Fibroblast of skin of abdomen (primary cell): ENCODE measurements at places on chromosomes 4 and X.

GRCh38 chrX:40310016-40310415 lies 212.3 kb upstream of the BCOR start:
- DNase-seq = no peak

- DNase-seq = peak; percentile 13
Measured at GRCh38 chr4:110224812-110225211, 26.4 kb upstream of the ELOVL6 start.

DNA sequence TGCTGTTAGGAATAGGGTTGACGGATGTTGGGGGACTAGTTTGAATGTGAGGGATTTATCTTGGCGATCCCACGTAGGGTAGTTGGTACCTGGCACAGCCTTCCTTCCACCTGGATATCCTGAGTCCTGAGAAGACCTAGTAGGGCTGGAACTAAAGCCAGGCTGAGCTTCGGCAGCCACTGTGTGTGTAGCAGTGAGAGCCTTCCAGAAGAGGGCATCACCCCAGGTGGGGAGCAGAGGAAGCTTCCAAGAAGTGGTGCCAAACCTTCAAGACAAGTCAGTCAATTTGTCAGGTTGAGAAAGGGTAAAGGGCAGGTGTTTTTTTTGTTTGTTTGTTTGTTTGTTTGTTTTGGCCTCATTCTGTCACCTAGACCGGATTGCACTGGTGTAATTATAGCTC lies 1.2 kb upstream of the FGFBP2 start:
- DNase-seq = no peak

DNA sequence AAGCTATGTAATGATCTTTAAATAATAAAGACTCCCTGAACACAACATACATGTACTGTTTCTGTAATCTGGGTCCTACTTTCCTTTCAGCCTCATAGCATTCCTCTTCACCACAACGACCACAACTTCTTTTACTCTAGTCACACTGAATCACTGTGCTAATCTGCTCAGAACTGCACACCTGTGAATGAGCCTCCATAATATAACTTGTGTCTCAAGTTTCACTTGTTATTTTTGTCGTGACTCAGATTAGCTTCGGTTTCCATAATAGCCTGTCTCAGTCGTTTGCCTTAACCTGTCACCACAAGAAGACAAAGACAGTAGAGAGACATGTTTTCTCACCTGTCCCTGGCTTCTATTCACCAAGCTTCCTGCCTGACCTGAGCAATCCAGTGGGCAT lies 61.8 kb downstream of the MAGED1 start:
- DNase-seq = no peak

GRCh38 chr4:6594826-6595355 lies 19.9 kb downstream of the MAN2B2 start:
- DNase-seq = no peak

GRCh38 chrX:132742246-132742645 lies 216.2 kb downstream of the HS6ST2 start:
- DNase-seq = no peak

- DNase-seq = no peak
Measured at GRCh38 chr4:177033135-177033534, 240.4 kb upstream of the VEGFC start.

GRCh38 chr4:139189417-139189749 lies 12.4 kb upstream of the ELF2 start:
- no peak for DNase-seq

DNA sequence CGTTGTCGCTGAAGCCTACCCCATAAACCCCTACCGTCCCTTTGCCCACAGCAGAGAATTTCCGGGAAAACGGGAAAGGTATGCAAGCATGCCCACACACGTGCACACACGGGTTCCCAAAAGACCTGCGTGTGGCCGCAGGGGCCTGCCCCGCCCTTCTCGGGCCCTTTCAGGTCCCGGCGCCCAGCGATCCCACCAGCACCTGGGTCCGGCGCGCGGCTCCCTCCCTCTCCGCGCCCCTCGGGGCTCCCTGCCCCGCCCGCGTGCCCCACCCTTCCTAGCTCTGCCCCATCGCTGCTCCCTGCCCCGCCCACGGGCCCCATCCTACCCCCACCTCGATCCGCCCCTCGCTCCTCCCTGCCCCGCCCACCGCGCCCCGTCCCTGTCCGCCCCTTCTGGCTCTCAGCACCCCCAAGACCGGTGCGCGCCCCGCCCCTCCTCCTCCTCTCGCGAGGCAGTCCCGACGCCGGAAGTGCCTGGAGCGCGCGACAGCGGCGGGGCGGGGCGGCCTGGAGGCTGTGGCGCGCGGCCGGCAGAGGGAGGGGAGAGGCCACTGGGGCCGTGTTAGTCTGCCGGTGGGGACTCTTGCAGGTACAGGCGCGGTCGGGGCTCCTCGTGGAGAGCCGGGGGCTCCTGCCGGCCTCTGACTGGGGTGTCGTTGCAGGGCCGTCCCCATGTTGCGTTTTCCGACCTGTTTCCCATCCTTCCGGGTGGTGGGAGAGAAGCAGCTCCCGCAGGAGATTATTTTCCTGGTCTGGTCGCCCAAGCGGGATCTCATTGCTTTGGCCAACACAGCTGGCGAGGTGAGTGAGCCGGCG lies at the start of gene ANAPC4:
Gene ANAPC4 (plus strand): TSS at position 510 of the 818 bp plus-strand sequence. CDS start 165 bp downstream, at position 675.
- DNase-seq = peak; percentile 93

GRCh38 chrX:68988865-68989264 lies 160.0 kb downstream of the EFNB1 start:
- DNase-seq = no peak

DNA sequence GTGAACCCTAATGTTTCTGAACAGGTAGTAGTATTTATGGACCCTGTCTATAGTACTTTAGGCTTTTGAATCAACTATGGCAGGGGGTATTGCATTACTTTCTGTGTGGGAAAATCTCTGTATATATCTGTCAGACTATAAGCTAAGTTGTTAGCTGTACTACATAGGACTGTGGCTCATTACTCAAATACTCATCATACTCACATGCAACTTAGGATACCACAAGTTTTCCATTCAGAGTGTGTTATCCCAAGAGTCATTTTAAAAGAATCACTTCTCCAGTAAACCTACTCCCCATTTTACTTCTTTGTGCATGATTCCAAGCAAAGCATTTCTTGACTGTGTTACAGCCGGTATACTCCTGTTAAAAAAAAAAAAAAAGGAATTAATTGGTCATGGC lies 95.6 kb downstream of the PHOX2B start:
- peak; percentile 28 for DNase-seq

DNA sequence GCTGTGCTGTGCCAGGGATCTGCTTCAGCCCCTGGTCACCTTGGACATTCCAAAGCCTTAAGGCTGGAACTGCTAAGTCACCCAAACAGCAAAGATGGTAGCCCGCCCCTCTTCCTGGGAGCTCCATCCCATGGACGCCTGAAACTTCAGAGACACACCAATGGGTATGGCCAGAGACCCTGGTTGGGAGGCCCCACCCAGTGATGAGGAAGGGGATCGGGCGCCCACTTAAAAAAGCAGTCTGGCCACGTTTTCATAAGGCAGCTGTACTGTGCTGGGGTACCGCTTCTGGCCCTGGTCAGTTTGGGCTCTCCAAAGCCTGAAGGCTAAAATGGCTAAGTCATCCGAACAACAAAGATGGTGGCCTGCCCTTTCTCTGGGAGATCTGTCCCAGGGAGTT lies 9.4 kb upstream of the TMSB15C start:
- DNase-seq = no peak

DNA sequence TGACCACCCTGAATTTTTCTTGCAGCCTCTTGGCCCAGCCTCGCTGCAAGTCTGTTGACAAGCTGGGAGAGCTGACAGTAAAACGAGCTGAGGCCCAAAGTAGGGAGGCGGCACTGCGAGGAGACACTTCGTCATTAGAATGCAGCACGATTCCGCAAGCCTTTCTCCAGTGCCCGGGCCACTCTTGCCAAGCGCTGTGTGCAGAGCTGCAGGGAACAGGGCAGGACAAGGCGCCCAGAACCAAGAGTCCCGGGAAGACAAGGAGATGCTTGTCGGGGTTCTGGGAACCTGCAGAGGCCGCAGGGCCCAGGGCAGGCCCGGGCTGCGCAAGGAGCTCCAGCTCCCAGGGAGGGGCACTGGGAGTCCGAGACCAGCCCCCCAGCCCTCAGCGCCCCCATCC lies 187.1 kb downstream of the BCOR start:
- no peak for DNase-seq

GRCh38 chr4:14169460-14169859 lies 541.9 kb upstream of the BOD1L1 start:
- DNase-seq = peak; percentile 34

GRCh38 chrX:13263560-13264251 lies 56.1 kb downstream of the ATXN3L start:
- no peak for DNase-seq

DNA sequence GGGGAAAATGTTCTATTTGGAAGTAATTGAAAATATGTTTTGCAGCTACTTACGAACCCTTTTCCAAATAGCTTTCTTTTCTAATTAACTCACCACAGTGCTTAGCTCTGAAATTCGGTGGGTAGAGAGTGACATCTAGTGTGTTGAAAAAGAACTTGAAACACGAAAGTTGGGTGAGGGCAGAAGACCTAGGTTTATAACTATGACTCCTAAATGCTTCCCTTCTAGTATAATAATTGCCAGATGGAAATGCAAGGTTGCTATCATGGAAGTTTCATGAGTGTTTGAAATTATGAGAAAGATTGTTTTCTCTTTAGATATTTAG lies 77.3 kb upstream of the NOCT start:
- peak; percentile 59 for DNase-seq

DNA sequence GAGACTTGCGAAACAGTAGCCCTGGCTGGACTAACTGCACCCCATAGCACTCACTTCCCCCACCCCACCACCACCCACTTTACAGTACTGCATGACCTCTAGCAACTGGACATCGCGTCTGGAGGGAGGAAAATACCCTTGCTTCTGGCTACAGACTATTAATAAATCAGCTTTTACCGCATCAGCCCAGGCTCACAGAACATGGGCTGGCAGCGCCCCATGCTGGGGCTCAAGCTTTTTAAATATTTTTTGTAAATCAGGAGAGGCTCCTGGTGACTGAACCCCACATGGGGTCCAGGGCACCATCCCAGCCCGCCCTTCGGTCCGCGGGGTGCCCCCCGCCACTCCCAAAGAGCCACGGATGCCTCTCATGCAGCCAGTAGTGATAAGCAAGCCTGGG lies 2.7 kb downstream of the HS6ST2 start:
- no peak for DNase-seq

- no peak for DNase-seq
Measured at GRCh38 chrX:100654261-100654660, 10.3 kb downstream of the SRPX2 start.

DNA sequence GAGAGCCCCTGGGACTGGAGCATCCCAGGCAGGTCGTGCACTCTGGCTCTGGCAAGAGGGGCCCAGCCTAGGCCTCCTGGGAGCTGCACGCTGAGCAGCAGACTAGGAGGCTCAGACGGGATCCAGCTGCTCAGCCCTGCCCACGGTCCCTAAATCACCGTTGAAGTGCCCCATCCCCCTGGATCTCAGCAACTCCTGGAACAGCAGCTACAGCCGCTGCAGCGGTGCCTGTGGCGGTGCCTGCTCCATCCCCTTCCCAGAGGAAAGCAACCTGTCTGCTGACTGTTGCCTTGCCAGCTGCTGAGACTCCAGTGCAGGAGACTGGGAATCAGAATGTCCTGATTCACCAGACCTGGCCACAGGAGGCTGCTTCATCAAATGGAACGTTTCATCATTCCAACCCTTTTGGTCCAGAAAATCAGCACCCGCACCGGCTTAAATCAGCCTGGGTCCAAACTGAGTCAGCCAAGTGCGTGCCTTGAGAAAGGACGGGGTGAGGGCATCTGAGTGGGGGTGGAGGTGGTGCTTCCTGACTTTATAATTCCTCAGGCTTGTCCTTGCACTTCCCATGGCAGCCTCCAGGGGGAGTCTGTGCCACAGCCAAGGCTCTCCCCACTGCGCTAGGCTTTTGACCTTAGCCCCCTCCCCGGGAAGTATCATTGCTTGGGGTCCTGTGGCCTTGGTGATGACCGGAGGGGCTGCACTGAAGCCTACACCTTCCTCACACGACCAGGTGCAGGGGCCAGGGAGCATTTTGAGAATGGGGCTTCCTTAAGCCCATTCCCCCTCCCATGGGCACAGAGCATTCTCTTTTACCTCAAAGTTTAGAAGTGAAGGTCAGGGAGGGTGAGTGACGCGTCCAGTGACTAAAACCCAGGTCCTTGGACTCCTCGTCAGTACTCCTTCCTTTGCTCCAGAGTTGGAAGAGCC lies 6.5 kb downstream of the ZNF185 start:
- DNase-seq = peak; percentile 55

- no peak for DNase-seq
Measured at GRCh38 chr4:119106036-119107000, 29.3 kb upstream of the MYOZ2 start.

GRCh38 chr4:30770049-30770549 lies 49.9 kb downstream of the PCDH7 start:
- peak; percentile 70 for DNase-seq

- DNase-seq = no peak
Measured at GRCh38 chr4:146548443-146548842, 26.7 kb upstream of the SLC10A7 start.

- no peak for DNase-seq
Measured at GRCh38 chr4:185020863-185021761, 2.8 kb downstream of the HELT start.

DNA sequence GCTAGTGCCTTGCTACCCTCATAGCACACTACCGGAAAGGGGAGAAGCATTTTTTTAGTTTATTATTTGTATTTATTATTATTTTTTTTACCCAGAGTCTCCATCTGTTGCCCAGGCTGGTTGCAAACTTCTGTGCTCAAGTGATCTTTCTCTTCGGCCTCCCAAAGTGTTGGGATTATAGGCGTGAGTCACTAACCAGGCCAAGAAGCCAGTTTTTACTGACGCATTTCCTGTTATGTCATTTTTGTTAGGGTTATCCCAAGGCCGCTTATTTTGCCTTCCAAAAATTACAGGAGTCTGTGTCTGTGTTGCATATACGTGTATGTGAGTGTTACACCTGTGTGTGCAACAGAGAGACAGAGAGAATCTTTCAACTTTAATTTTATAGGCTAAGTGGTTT lies 404.5 kb downstream of the GBA3 start:
- peak; percentile 49 for DNase-seq

DNA sequence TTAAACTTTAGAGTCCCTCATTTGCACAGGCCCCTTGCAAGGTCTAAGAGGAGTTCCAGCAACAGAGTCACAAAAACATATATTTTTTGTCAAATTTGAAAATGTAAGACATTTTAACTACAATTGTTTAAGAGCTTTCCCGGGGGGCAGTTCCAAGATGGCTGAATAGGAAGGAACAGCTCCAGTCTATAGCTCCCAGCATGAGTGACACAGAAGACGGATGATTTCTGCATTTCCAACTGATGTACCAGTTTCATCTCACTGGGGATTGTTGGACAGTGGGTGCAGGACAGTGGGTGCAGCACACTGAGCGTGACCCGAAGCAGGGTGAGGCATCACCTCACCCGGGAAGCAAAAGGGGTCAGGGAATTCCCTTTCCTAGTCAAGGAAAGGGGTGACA lies 71.4 kb upstream of the NMU start:
- DNase-seq = no peak

GRCh38 chr4:75287738-75288517 lies 226.3 kb downstream of the RCHY1 start:
- DNase-seq = no peak

- peak; percentile 29 for DNase-seq
Measured at GRCh38 chr4:147924604-147925412, 192.9 kb downstream of the ARHGAP10 start.
